Neural progenitor cell (in vitro differentiated cells): ENCODE measurements at places on chromosomes 5 and 9.
A peak's percentile ranks its signal among the peaks of the same experiment; 100 is the strongest.

GRCh38 chr5:143471041-143471509 is 67.6 kb upstream of the NR3C1 start:
- DNase-seq, result no peak

DNA sequence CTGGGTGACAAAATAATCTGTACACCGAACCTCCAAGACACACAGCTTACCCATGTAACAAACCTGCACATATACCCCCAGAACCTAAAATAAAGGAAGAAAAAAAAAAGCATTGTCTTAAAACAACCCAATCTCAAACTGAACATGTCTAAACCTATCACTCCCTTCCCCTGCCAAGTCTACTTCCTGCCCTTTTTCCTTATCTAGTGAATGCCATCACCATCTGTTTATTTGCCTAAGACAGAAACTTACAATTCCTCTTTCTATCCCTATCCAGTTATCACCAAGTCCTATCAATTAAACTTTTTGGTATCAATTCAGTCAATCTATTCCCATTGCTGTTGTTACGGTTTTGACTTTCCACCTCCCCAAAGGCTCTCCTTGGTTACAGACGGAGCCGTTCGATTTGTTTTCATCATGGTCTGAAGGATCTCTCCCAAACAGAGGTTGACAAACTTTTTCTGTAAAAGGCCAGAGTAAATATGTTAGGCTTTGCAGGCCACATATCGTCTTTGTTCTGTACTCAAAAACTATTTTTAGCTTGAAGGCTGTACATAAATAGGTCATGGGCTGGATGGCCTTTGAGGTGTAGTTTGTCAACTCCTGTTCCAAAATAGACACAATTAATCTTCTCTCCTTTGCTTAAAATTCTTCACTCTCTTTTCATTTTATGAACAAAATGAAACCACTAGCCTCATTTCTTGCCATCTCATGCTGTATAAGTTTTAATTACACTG is 12.1 kb downstream of the NOL8 start:
- no peak for DNase-seq

DNA sequence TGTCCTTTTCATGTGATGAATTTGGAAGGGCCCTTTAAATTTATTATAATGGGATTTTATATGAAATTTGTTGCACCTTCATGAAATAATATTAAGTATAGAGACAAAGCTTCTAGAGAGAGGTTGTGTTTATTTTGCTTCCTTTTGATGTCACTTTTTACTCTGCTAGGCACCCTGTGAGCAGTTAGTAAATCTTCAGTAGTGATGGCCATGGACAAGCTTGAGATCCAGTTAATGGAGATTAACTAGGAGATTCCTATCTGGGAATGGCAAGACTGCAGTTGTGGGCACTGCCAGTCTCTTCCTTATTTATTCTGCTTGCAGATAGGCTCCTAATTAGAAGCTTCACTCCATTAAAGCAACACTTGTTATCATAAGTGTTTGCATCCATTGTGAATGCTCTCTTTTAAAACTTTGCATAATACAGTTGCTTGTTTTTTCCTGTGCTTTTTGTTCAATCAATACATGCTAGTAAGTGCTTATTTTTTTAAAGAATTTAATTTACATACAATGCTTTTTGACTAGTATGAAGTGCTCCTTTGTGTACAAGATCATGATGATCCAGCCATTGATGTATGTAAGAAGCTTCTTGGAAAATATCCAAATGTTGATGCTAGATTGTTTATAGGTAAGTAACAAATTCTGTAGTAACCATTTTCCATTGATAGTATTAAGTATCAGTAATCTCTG is 25.9 kb downstream of the UGCG start:
- no peak for DNase-seq

DNA sequence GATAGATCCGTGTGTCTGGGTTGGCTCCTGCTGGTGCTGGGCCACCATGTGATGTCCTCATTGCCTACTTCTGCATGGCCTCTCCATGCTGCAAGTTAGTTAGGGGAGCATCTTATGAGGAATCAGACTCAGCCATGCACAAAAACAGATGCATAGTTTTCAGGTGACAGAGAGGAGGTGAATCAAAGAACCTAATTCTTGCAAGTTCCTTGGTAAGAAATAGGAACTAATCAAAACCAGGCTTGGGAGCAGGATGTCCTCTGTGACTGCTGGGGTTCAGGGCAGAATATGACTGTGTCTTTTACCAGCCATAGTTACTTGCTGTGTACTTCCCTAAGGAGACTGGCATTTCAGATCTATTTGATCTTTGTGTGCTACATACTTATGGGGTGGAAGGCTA is 61.6 kb downstream of the C9orf152 start:
- DNase-seq, result no peak

DNA sequence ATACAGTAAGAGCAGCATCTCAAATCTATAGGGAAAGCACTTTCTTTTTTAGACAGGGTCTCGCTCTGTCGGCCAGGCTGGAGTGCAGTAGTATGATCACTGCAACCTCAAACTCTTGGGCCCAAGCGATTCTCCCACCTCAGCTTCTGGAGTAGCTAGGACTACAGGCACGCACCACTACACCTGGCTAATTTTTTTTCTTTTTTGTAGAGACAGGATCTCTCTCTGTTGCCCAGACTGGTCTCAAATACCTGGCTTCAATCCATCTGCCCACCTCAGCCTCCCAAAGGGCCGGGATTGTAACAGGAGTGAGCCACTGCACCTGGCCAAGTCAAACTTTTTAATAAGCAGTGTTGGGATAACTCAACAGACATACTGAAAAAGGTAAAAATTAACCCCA is 107.6 kb downstream of the SIL1 start:
- no peak for DNase-seq

DNA sequence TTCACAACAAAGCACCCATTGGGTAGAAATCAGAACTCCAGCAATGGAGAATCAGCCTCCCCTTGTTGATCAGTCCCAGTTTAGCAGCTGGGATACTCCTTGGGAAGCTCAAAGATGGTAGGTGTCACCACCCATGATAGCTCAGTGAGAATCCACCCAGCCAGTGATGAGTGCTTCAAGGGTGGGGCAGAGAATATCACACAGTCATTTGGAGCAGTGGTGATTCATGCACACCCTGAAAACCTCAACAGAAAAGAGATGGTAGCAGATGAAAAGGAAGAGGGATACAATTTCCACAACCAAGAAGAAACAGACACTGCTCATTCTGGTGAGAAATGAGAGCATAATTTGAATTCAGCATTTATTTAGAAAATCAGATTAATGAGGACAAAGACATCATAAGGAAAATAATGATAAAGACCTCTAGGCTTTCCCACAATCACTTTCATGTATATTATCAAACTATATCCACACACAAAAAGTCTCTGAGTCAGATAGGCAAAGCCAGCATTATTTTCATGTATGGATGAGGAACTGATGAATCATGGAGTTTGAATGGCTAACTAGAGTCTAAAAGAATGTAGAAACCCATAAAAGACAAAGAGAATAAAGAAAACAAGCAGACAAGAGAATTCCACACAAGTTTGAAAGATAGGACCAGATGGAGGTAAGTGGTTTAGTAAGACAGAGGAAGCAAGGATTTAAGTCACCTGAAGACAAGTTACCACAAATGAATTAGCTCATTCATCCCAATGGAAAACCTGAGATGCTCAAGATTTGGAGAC is 82.9 kb downstream of the FEM1C start:
- DNase-seq, result no peak

DNA sequence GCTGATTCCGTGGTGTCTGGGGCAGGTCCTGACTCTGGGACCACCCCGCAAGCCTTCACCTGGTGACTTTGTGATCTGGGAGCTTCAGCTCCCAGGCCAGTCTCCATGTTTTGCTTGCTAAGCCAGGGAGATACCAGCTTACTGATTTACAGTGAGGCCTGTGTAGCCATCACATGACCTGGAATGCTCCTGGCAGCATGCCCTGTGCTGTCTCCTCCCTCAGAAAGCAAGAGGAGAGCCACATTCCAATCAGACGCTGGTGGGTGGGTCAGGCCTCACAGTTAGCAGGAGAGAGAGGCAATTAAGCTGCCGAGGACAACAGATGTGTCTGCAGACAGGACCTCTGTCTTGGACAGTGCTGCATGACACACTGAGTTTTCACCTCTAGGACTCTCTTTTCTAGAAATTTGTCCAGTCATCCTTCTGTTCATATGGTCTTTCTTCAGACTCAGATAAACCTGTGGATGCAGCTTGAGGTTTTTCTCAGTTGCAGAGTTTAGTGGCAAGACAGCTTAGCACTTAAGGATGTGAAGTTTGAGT is 24.4 kb upstream of the GRPEL2 start:
- peak; percentile 51 for DNase-seq

DNA sequence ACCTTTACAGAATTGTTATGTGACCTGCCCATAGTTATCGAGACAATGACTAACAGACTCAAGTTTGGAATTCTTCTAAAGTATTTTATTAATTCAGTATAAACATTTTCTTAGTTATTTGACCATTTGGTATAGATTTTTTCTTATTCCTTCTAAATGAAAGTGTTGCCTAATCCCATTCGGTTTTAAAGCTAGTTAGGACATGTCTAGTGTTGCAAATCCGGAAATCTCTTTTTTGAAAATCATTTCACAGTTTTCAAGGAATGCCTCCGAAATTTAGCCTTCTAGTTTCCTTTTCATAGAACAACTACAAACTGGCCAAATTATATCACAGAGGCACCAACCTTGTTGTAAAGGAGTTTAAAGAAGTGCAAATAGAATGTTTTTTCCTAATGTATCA is 171.8 kb downstream of the XRCC4 start:
- no peak for DNase-seq

- no peak for DNase-seq
These were observed 464 bp downstream of the GDF9 start for GRCh38 chr5:132865668-132866341.

GRCh38 chr5:26009742-26010141 is 1028.6 kb downstream of the CDH9 start:
- DNase-seq, result peak; percentile 63

GRCh38 chr9:123654994-123655637 is 274.8 kb downstream of the DENND1A start:
- no peak for DNase-seq

DNA sequence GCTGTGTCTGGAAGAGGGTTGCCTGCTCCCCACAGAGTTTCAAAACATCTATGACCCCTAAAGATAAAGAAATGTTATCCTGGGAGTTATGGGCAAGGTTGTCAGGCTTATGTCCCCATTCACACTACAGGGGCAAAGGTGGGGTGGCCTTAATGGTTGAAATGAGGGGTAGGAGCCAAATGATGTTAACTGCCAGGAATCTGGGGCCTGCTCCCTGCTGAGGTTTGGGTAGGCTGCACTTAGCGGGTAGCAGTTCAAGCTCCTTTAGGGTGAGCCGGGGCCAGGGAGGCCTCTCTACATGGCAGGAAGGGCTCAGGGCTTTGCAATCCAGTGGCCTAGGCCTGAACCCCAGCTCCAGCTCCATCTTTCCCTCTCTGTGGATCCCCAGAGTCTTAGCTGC is 3.0 kb downstream of the FGF18 start:
- DNase-seq, result no peak

DNA sequence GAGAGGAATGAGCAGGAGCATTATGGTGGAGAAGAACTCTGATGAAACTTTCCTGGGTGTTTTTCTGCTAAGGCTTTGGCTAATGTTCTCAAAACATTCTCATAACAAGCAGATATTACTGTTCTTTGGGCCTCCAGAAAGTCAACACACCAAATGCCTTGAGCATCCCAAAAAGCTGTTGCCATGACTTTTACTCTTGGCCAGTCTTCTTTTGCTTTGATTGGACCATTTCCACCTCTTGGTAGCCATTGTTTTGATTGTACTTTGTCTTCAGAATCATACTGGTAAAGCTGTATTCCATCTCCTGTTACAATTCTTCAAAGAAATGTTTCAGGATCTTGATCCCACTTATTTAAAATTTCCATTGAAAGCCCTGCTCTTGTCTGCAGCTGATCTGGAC is 139.6 kb downstream of the MAN2A1 start:
- DNase-seq, result no peak

DNA sequence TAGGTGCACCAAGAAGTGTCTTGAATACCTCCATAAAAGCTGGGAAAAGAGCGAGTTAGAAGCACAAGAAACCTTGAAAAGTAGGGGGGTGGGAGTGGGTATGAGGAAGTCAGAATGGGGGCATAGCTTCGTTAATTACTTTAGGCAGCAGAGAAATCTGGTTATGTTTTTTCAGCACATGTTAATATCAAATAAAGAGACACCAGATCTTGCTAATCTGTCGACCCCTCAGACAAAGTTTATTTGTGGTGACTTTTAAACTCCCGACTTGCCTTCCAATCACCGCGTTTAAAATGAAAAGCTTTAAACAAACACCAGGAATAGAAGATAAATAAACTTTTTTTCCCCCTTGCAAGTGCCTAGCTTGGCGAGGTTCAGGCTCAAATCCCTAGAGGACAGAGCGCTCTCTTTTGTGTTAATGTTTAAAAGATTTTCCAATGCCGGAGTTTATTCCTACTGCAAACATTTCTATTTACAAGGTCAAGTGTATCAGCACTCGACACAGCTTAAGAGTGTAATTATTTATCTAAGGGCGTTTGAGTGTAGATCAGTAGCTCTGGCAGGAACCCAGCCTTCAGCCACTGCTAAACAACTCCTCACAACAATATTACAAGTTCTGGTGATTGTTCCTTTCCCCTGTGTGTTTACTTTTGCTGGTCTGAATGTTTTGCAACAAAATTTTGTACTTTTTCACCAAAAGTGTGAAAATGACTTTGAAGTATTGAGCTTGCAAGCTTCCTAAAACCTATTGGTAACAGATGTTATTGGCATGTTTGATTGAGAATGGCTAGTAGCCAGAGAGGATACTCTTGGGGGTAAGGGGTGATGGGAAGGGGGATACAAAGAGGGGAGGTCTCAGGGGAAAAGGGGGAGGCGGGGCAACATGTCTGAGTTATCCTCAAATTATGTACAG is 3.8 kb downstream of the GAS1 start:
- DNase-seq, result no peak

DNA sequence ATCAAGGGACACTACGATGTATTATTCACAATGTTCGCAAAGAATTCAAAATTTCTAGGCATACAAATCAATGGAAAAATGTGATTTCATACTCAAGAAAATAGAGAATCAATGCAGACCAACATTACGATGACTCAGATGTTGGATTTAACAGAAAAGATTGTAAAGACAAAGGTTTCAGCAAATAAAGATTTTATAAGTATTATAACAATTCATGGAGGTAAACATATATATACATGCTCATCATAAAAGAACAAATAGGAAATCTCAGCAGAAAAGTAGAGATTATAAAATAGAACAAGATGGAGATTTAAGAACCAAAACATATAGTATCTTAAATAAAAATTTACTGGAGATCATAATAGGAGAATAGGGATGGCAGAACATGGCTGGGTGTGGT is 93.4 kb upstream of the JAK2 start:
- DNase-seq, result no peak

GRCh38 chr9:87793292-87793691 is 67.4 kb downstream of the CTSL start:
- DNase-seq, result no peak
